Stimulated activated CD8-positive, alpha-beta memory T cell treated with anti-CD3 and anti-CD28 coated beads, Interleukin-7, amount 100 ng/mL, for 1 hour (primary cell): ENCODE measurements at places on chromosomes 12 and 14.

DNA sequence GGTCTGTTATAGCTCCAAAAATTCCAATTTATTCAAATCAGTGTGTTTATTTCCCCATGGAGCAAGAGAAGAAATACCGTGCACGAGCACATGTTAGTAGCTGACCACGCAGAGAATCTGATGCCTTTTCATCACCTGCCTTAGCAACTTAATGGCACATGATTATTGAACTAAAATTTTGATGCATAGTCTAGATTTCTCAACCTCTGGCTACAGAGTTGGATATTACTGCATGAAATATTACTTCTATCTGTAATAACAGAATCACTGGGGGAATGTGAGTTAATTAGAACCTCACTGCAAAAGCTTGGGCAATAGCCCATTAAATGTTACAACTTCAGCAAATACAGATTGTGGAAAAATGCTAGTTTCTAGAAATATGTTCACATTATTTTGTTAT lies 335.8 kb downstream of the FLRT2 start:
- no peak for DNase-seq

DNA sequence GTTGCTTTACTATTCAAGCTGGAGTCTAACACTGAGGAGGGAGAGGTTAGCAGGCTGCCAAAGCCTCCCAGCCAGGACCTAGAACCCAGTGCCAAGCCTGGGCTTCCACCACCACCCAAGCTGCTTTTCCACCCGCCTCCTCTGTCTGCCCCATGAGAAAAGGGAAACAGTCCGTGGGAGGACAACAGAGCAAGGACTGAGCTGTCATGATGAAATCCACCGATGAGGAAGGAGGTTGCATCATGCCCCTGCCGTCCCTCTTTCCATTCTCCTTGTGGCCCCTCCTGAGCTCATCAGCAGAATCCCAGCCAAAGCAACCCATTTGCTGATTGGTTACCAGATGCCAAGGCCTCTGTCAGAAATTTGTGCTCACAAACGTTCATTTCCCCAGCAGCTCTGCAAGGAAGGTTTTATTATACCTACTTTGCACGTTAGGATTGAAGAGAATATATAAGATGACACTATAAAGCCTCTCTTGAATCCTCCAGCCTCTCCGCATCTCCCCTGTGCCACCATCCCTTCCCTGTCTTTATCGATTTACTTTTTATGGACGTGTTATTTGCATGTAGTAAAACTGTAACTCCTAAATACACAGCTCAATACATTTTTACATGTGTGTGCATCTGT lies 6.3 kb upstream of the SERPINA1 start:
- no peak for DNase-seq

DNA sequence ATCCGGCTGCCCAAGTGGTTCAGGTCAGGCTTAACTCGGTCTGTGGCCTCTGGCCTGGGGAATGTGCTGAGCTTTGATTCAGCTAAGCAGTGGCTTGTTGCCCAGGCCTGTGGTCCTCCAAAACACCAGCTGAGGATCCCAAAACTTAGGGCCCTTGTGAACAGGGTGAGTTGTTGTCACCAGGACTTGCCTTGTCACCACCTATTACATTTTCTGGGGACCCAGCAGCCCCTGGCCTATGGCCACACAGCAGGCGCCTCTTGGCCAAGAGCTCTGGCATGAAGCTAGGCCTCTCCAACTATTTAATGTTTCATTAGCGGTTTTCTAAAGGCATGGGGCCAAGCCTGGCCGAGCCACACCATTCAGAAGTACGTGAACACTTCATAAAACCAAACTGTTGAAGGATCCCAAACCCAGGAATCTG lies 343.7 kb downstream of the CACNA1C start:
- DNase-seq: no peak

DNA sequence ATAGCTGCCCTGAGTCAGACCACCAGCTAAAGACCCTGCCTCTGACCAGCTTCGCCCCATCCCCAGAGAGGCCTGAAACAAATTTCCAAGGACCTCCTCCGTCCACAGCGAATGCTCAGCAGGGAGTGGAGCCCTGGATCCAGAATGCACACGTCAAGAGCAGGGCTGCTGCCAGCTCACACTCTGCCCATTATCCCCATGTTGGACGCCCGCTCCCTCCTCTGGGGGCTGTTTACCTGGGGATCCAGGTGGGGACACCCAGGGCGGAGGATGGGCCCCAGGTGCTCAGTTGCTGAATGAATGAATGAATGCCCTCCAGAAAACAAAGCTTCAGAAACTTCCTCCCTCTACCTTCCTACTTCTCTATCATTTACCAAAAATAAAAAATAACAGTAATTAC lies 18.1 kb downstream of the BCL11B start:
- DNase-seq: no peak

DNA sequence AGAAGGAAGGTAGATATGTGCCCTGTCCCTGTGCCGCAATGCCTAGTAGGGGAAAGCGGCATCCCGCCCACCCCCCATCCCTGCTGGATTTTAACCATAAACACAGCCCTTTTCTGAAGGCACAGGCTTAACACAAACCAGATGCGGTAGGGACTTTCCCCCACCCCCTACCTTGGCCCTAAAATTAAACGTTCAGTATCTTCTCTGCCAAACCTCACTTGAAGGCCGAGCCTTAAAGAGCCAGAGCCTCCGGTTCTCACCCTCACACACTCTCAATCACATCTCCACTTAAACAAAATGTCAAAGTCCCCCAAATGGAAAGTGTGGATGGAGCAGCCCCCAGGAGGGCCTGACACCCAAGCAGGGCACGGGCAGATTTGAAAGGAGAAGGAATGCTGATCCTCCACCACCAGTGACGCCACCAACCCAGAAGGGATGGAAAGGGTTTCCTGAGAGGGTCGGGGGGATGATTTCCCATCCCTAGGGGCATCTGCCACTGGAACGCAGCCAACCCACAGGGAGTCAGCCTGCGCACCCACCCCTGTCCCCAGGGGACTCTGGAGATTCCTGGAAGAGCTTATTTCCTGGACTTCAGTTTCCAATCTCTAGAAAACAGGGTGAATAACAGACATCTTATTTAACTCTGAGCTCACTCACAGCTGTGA lies 26.4 kb downstream of the ACTN1 start:
- DNase-seq: no peak

- no peak for DNase-seq
Observed at GRCh38 chr12:30752255-30752654, 2.5 kb downstream of the CAPRIN2 start.
